Inflammatory macrophage treated with lipopolysaccharide for 4 hours (primary cell): ENCODE measurements at places on chromosomes 5 and 9.
A peak's percentile ranks its signal among the peaks of the same experiment; 100 is the strongest.

DNA sequence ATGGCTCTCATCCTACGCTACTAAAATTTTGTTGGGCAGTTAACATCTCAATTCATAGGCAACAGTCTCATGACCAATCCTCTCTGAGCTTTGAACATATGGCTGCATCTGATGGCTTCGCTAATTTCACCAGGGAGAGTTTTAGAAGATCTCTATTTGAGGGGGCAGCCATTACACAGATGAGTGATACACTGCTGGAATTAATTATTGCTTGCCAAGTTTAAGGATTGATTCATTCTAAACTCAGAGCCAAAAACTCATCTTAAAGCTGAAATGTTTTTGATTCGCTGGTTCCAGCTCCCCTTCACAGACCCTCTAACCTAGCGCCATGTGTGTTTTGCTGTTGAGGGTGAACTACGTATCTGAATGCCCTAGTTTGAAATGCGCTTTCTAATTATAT is 519.9 kb upstream of the WWC1 start:
- no peak for DNase-seq

DNA sequence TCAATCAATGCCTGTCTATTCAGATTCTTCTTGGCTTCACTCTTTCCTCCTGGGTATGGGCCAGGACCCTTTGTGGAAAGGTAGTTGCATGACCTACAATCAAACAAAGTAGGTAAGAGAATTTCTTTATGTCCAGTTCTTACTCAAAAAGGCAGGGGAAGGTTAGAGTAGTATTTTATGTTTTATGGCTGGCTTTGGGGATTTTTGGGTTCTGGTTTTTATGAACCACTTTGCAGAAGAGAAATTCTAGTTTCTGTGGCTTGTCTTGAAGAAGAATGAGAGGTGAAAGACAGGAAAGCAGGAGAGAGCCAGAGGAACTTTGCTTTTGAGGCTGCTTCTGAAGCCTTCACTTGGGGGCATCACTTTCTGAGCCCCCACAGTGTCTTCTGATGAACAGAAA is 14.7 kb upstream of the CRHBP start:
- no peak for DNase-seq

DNA sequence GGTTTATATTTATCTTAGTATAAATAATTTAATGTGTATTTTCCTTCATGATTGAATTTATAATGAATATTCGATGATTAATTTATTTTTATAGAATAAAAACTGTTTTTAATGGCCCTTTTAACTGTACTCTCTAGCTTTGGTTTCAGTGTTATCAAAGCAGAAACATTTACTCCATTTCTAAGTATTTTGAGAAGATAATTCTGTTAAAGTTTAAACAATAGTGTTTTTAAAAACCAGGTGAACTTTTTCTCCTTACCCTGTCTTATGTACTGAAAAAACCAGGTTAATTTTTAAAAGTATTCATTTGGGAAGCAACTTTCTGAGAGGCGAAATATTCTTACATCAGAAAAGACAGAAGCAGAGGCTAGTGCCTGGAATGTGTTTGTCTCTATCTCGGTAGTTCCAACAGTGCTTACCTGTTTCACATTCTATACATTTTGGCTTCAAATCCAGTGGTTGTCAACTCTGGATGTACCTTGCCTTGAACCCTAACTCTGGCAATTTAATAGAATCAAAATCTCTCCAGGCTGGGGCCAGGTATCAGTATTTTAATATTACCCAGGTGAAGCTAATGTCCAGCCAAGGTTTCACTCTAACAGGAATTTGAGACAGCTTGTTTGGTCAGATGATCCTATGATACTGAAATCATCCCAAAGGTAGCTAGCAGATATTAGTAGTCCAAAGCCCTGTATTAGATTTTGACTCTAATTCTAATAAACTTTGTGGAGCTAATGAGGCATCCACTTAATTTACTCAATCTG is 434.4 kb downstream of the PDE4D start:
- no peak for DNase-seq

GRCh38 chr9:129326061-129327005 is 148.3 kb upstream of the IER5L start:
- DNase-seq = no peak

- no peak for DNase-seq
These were observed 6.5 kb upstream of the FAM78A start for GRCh38 chr9:131282688-131283422.

- no peak for DNase-seq
These were observed 38.8 kb upstream of the COL5A1 start for GRCh38 chr9:134602547-134603362.

- DNase-seq = no peak
These were observed 156.4 kb upstream of the RUSC2 start for GRCh38 chr9:35333551-35333950.

GRCh38 chr9:16869131-16869881 is 1.2 kb downstream of the BNC2 start:
- no peak for DNase-seq

DNA sequence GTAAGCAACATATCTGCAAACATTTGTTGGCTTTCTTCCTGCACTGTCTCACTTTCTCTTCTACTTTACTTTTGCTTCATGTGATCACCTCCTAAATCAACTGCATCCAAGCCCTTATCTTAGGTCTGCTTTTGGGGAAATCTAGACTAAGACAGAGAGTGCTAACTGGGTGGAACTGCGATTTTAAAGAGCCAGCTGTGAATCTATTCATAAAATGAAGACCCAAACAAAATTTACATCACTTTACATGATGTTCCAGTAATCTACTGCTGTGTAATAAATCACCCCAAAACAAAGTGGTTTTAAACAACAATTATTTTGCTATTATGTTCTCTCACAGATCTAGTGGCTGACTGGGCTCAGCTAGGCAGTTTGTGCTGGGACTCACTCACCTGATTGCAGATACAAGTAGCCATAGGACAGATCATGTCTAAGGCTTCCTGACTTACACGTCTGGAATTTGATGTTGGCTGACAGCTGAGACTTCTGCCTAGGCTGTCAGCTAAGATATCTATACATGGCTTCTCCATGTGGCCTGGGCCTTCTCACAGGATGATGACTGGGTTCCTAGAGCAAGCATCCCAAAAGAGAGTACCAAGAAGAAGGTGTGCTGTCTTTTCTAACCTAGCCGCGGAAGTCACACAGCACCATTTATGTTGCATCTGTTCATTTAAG is 145.1 kb upstream of the TBCA start:
- DNase-seq = no peak

DNA sequence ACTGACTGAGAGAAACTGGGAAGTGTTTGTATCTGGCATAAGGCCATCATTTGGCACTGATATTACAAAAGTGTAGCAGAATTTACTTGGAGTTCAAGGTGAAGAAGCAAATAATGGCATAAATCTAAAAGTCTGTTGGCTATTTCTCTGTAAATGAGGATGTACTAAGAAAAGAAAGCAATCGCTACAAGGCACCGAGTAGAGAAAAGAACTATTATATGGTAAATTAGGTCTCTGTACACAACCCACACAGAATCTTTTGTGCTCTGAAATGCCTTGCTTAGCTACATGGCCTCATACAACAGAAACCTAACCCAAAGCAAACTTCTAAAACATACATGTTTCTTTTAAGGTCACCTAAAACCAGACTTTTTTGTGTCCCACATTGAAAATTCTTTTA is 290.1 kb upstream of the WWC1 start:
- no peak for DNase-seq

DNA sequence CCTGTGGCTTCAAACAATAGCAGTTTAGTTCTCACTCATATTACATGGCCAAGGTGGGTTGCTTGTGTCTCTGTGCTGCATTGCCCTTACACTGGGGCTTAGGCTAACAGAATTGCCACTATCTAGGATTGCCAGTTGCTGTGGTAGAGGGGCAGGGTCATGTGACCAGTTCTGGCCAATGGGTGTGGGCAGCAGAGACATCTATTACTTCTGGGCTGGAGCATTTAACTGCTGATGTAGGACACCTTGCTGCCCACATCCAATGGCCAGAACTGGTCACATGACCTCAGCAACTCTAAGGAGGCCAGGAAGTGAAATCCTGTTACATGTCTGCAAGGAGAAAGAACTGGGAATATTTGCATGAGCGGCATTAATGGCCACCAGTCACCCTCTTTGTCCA is 199.3 kb downstream of the C9orf152 start:
- DNase-seq = no peak

- no peak for DNase-seq
These were observed 6.3 kb downstream of the MEF2C start for GRCh38 chr5:88876714-88877113.

- no peak for DNase-seq
These were observed 757.3 kb upstream of the WWC1 start for GRCh38 chr5:167533814-167534795.

DNA sequence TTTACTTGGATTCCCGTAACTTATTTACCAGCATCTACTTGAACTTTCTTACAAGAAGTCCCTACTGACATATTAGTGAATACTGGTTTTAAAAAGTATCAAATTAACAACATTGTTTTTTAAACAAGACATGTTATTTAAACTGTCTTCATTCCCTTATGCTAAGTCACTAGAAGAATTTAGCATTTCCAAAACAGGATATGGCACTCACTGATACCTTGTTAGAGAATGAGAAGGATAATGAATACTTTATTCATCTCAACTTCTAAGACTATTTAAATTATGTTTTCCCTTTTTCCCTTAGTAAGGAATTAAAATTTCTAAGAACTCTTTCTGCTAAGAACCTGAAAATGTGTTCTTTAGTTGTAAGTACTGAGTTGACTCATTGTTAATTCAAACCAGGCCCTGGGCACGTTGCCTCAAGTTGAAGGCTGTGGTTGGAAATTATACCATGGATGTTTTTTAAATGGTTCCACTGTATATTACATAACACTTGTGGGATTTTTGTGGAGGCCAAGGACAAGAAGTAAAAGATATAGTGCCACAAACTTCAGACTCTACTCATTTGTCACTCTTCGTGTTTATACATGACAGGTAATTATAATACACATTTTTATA is 219.0 kb upstream of the EDIL3 start:
- no peak for DNase-seq

GRCh38 chr9:81377320-81377719 is 312.0 kb downstream of the TLE1 start:
- no peak for DNase-seq

DNA sequence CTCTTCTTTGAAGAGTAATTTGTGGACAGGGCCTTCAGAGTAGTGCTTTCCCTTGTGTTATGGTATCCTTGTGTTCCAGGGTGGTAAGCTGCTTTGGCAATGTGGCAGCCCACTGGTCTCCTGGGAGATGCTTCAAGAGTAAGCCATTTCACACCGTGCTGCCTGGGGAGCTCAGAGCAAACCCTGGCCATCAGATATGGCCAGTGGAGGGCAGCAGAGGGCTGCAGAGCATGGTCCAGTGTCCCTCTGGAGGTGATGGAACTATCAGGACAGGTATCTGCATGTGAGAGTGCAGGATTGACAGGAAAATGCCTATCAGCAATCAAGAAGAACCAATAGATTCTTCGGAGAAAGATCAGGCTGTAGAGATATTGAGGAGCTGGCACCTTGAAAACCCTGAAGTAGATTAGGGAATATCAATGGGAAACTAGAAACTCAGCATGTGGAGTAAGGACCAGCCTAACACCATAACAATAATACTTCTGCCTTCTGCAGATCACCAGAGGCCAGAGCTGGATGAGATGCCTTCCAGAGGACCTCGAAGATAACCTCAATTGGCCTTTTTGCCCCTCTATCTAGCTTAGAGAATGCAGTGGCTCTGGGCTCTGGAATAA is 90.8 kb downstream of the PLPPR1 start:
- no peak for DNase-seq

GRCh38 chr9:123129423-123129822 is 96.0 kb downstream of the GPR21 start:
- peak; percentile 2 for DNase-seq

GRCh38 chr5:54021431-54022164 is 288.8 kb downstream of the ARL15 start:
- DNase-seq = peak; percentile 29

DNA sequence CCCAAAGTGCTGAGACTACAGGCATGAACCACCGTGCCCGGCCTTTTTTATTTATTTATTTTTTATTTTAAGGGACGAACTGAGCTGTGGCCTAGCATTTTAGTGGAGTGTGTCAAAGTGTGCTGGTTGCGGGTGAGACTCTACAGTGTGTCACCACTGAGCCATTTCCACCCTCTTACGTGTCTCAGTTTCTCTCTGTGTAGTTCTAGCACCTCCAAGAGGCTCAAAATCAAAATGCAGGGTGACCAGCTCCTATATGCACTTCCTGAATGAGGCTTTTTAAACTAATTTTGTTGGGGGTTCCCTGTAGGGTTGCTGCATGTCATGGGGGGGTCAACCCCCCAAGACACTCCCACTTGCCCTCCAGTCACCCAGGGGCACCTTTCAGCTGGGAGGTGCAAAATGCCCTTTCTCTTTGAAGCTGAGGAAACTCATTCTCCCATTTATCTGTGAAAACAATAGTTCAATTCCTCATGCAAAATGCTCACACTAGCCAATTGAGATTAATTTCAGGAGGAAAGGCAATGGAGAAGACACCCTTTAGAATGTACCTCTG is 69.3 kb downstream of the COL15A1 start:
- DNase-seq = peak; percentile 40

- no peak for DNase-seq
These were observed 464.7 kb upstream of the RORB start for GRCh38 chr9:74032421-74032820.

- no peak for DNase-seq
These were observed 146.0 kb downstream of the ADCY2 start for GRCh38 chr5:7541898-7542297.

DNA sequence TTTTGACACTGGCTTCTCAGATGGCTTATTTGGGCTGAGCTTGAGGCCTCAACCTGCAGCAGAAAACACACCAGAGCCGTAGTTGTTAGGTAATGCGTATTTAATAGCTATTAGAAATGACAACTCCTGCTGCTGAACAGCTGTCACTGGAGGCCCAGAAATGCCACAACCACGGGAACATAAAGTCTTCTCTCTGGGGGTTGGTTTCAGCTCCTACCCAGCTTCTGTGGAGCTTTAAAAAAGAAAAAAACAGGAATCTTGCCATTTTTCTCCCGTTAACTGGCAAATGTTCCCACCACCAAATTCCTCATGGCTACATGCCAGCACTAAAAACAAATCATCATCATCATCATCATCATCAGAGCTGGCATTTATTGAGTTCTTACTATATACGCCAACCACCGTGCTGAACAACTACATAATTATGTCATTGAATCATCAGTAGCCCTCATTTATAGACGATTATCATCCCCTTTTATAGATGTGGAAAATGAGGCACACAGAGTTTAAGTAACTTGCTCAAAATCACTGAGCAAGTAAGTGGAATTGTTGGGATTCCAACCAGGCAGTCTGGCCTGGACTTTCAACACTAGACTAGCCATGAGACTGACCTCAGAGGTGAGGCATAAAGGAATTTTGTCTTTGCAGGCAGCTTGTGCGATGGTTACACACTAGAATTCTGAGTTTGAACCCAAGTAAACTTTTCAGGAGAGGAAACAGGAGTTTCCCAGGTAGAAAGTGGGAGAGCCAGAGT is 185.3 kb upstream of the WWC1 start:
- DNase-seq = no peak

GRCh38 chr5:39624268-39624886 is 199.6 kb upstream of the DAB2 start:
- DNase-seq = no peak

- no peak for DNase-seq
These were observed 25.3 kb upstream of the CEP72 start for GRCh38 chr5:586751-587285.

- no peak for DNase-seq
These were observed 348.7 kb upstream of the GRIN3A start for GRCh38 chr9:102087141-102087540.

- DNase-seq = no peak
These were observed 90.2 kb upstream of the SH3PXD2B start for GRCh38 chr5:172544371-172545095.

- no peak for DNase-seq
These were observed 31.2 kb downstream of the ERMP1 start for GRCh38 chr9:5801739-5802113.

- DNase-seq = peak; percentile 46
These were observed 77.3 kb upstream of the ZNF366 start for GRCh38 chr5:72584466-72584865.
